Naive B cell (primary cell): ENCODE measurements at places on chromosomes 16 and 17.

- peak; percentile 77 for DNase-seq
- peaks cover 10% of the 10 kb centered on the region for H3K4me1 ChIP-seq
These were observed at the start of gene NT5C for GRCh38 chr17:75131278-75132017. NT5C (minus strand) TSS chr17:75131742; CDS start chr17:75131707, 35 bp downstream.

DNA sequence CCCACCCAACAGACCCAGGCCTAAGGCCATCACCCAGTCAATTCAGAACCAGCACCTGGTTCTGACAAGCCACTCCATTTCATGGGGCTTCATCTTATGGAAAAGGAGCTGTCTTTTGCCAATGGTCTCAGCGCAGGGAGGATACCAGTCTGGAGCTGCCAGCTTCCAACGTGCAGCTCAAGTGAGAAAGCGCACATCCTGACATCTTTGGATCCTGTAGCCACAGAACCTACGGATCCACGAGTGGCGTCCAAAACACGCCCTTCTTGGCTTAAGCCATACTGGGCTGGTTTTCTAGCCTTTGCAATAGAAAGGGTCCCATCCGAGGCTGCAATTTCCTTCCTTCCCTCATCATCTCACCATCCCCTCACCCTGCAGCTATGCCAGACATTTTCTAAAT lies 101.8 kb downstream of the GAS7 start:
- peaks cover 7% of the 10 kb centered on the region for H3K36me3 ChIP-seq
- no peaks in the 10 kb centered on the region for H3K27me3 ChIP-seq
- peak overlapping the region; percentile 13 for H3K27ac ChIP-seq
- no peak for DNase-seq

DNA sequence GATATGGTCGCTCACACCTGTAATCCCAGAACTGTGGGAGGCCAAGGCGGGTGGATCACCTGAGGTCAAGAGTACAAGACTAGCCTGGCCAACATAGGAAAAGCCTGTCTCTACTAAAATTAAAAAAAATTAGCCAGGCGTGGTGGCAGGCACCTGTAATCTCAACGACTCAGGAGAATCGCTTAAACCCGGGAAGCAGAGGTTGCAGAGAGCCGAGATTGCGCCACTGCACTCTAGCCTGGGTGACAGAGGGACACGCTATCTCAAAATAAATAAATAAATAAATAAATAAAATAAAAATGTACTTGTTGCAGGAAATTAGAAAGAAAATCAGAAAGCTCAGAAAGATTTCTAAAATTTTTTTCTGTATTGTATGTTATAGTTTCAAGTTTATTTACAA lies 113.9 kb downstream of the LITAF start:
- no peaks in the 10 kb centered on the region for H3K36me3 ChIP-seq
- no peaks in the 10 kb centered on the region for H3K4me1 ChIP-seq
- H3K27me3 ChIP-seq = no peaks in the 10 kb centered on the region

- DNase-seq = no peak
- no peaks in the 10 kb centered on the region for H3K36me3 ChIP-seq
- H3K4me3 ChIP-seq = peak overlapping the region; percentile 98
- H3K4me1 ChIP-seq = peaks cover 32% of the 10 kb centered on the region
These were observed 1.5 kb upstream of the SRCAP start for GRCh38 chr16:30697264-30698138.

DNA sequence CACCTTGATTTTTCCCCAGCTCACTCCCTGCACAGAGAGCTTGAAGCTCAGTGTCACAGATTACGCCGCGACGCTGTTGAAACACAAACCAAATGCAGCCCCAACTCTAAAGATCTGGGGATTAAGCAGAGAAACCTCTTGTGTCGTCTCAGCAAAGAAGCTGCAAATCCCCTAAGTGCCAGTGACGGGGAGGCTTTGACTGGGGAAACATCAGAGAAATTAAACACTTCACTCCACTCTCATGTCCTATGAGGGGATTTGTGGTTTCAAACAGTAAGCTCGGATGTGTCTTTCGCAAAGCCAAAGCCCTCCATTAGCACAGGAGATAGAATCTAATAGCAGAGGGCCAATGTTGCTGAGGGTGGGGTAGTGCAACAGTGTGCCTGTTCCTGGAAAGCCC lies 233.7 kb downstream of the HS3ST4 start:
- H3K36me3 ChIP-seq = no peaks in the 10 kb centered on the region
- H3K4me3 ChIP-seq = no peak overlapping the region
- H3K4me1 ChIP-seq = no peaks in the 10 kb centered on the region

GRCh38 chr17:17440938-17441675 lies 35.7 kb upstream of the MED9 start:
- no peak overlapping the region for H3K4me3 ChIP-seq
- peak overlapping the region; percentile 15 for H3K27ac ChIP-seq
- DNase-seq = no peak
- H3K36me3 ChIP-seq = no peaks in the 10 kb centered on the region

DNA sequence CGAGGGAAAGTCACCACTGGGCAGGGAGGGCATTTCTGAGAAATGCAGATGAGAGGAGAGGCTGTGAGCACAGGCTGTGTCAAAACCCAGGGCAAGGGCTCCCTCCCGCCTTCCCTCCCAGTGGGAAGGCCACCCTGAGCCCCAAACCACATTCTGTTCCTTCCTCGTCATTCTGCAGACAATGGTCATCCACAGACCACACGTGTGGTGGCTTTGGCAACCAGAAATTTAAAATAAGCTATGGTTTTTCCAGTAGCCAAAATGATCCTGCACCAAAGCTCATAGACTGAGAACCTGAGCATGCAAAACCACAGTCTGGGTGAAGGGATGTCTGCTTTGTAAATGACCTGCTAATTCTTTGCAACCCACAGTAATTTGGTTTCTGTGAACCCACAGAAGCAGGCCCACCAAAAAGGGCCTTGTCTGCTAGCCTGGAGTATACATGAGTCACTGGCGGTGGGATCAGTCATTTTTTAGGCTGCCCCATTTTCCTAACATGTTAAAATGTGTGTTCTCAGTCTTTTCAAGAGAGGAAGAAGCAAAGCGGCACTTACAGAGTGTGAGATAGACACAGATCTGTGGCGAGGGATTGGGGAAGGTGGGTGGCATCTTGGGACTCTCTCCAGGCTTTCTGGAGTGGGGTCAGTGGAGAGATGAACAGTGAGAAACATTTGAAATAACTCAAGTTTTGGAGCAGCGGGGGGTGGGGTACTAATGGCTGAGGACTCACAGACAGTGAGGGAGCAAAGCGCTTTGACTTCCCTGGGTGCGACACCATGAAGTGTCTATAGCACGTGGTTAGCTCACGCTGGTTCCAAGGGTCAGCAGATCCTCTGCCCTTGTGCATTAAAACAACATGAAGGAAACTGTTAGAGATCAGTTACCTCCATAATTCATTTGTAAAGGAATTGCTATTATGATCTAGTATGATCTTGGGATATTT lies 20.5 kb downstream of the GRB7 start:
- H3K27ac ChIP-seq = peak overlapping the region; percentile 100
- peaks cover 82% of the 10 kb centered on the region for H3K4me1 ChIP-seq
- no peaks in the 10 kb centered on the region for H3K27me3 ChIP-seq
- H3K36me3 ChIP-seq = peaks cover 6% of the 10 kb centered on the region
- peak overlapping the region; percentile 66 for H3K4me3 ChIP-seq

GRCh38 chr16:57844416-57845030 lies 42.2 kb upstream of the KIFC3 start:
- no peaks in the 10 kb centered on the region for H3K4me1 ChIP-seq
- no peak overlapping the region for H3K4me3 ChIP-seq
- peaks cover 7% of the 10 kb centered on the region for H3K27me3 ChIP-seq
- H3K36me3 ChIP-seq = no peaks in the 10 kb centered on the region
- no peak for DNase-seq

DNA sequence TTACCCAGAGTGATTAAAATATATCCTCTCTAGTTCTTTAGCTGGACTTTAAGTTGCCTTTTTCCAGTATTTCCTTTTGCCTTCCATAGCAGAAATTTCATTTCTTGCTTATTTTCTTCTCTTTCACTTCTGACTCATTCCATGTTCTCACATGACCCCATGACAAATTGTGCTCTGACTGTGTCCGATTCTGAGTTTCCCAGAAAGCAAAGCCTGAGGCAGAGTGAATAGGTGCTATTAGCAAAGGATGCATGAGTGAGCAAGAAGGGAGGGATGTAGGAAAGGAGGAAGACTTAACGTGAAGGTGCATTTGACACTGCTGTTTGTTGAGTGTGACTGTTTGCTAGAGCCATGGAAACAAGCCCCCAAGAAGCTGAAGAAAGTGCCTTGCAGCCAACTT lies 82.6 kb upstream of the CNTNAP4 start:
- DNase-seq = no peak
- H3K27me3 ChIP-seq = no peaks in the 10 kb centered on the region
- no peaks in the 10 kb centered on the region for H3K4me1 ChIP-seq
- no peak overlapping the region for H3K27ac ChIP-seq
- H3K4me3 ChIP-seq = no peak overlapping the region
